AG08395 (cell line): ENCODE measurements at places on chromosomes 11 and 22.
A peak's percentile ranks its signal among the peaks of the same experiment; 100 is the strongest.

- no peak for DNase-seq
Measured at GRCh38 chr11:78230161-78230877, 41.6 kb downstream of the USP35 start.

DNA sequence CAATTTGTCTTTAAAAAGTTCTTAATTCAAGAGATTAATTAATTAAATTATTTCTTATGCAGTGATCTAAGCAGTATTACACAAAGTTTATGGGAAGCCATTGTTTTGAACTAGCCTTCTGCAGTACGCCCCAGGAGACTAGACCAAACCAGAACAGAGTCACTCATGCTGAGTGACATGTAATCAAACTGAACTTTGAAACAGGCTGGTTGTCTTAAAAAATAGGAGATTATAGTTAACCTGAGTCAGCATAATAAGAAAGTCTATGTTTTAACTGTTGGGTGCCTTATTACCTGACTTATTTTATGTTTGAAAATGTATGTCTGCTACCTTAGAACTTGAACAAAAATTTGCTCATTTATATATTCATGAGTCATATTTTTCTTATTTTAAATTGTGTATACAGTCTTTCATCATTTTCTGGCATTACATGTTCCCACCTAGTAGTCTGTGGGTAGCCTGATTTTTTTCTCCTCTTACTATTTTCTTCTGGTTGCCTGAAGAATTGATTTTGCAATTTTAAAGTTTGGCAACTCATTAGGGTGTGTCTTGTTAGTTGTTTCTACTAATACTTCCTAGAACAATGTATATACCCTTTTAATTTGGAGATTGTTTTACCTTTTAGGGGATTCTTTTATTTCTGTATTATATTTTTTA is 161.4 kb downstream of the AASDHPPT start:
- DNase-seq = no peak

GRCh38 chr11:3341298-3341697 is 37.6 kb downstream of the ZNF195 start:
- DNase-seq = peak; percentile 45

DNA sequence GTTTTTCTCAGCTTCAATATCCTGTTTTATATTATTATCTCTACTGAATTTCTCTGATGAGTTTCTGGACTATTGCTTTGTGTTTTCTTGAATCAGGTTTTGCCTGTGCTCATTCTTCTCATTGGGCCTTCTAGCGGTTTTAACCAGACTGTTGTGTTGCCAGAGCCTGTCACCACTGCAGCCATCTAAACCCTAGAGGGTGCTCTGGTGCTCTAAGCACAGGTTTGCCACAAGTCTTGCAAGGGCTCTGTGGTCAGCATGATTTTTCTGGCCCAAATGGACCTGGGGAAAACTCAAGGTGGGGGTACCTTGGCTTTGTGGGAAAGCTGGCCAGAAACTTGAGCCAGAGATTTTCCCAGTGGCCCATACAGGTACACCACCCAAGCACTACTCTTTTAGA is 52.4 kb upstream of the TYR start:
- no peak for DNase-seq

DNA sequence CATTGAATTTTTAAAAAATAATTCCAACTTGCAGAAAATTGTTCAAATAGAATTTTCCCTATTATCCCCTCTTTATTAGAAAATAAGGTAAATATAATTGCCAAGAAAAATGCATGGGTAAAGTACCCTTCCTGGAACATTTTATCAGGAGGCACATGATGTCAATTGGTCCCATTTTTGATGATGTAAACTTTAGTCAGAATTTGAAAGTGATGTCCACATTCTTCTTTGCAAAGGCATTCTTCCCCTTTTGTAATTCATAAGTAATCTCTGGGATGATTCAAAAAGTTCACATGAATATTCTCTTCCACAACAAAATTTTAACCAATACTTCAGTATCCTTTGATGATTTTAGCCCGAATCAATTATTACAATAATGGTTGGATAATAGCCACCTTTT is 86.9 kb upstream of the ANO3 start:
- peak; percentile 5 for DNase-seq

- no peak for DNase-seq
Measured at GRCh38 chr11:40183073-40184064, 1276.1 kb downstream of the LRRC4C start.

DNA sequence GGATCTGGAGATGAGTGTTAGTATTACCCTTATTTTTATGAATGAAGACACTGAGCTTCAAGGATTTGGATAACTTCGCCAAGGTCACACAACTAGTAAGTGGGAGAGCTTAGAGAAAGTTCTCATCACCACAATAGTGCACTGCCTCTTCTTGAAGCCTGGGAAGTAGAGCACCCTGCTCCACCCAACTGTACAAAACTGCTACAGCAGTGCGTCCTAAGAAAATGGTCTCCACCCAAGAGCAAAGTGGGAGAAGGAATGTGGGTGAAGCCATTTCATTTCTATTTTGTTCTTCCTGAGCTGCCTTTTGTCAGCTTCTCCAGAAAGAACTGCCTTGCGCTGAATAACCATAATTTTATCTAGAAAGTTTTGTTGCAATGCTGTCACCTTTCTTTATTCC is 403.9 kb upstream of the FAT3 start:
- no peak for DNase-seq

DNA sequence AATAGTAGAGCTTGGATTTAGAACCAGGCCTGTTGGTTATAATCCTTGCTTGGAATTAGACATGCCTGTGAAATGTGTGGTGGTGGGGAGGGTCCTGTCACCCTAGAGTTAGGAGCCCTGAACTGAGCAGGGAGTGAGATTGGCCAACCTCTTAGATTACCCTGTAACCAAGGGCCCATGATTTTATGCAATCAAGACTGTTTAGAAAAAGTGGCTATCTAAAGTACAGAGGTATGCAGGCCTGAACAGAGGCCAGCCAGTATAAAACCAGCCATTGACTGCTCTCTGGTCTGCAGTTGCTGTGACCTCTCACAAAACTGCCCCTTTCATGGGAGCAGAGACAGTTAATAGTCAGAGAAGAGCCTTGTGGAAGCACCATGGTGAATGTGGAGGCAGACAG is 36.2 kb downstream of the SERPINH1 start:
- DNase-seq = no peak

GRCh38 chr11:125300791-125301218 is 136.3 kb downstream of the PKNOX2 start:
- DNase-seq = peak; percentile 57

GRCh38 chr11:102010776-102011494 is 36.3 kb upstream of the CFAP300 start:
- peak; percentile 96 for DNase-seq

DNA sequence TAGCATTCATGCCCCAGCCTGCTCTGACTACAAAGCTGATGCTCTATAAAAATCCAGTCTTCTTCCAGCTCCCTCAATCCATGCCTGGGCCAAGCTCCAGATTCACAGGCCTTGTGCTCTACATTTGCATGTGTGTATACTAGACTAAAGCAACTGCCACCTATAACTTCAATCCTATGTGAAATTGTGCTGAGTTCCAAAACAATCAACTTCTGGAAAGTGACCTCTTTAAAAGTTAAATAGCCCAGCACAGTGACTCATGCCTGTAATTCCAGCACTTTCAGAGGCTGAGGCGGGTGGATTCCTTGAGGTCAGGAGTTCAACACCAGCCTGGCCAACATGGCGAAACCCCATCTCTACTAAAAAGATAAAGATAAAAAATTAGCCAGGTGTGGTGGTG is 114.3 kb upstream of the ZC3H12C start:
- DNase-seq = no peak

DNA sequence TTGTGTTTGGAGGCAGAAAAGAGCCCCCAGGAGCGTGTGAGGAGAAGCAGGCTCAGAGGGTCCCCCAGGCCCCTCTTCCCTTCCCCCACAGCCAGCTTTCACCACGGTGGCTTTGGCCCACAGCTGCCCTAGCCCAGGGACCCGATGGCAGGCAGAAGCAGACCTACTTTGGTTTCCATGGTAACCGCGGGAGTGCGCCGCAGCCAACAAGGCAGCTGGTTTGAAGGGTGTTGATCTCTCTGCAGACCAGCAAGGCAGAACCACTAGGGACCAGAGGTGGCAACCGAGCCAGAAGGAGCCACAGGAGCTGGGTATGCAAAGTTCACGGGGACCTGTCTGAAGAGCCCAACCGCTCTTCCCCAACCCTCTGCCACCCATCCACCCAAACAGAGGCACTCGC is 69.4 kb downstream of the BUD13 start:
- DNase-seq = no peak

GRCh38 chr11:102936864-102937509 is 18.5 kb downstream of the MMP13 start:
- no peak for DNase-seq

- no peak for DNase-seq
Measured at GRCh38 chr11:70669871-70670675, 271.7 kb downstream of the CTTN start.
